GM06990 (cell line): ENCODE measurements at places on chromosomes 6 and 20.

- DNase-seq, result peak; percentile 57
Observed at GRCh38 chr6:33771146-33772081, 17.5 kb downstream of the LEMD2 start.

DNA sequence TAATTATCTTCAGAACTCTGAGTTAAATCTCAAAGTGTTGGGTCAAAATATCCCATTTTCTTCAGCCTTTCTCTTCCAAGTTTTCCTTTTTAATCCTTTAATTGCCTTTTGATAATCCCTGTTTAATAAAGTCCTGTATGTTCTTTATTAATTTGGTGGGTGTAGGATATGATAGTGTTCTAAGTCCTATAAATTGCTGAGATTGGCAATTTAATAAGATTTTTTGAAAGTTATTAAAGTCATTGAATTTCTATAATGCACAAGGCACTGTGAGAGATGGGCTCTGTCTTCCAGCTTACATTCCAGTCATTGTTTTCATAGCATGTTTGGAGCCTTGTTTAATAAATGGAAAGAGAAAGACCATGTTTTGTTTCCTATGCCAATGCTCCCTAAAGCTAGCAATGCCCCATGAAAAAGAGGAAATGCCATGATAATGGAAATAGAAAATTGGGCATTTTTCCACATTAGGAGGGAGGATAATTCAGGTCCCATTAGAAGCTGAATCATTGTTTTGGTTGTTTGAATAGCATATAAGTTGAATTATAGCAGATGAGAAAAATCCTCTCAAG lies 404.8 kb downstream of the CD109 start:
- no peak for DNase-seq

DNA sequence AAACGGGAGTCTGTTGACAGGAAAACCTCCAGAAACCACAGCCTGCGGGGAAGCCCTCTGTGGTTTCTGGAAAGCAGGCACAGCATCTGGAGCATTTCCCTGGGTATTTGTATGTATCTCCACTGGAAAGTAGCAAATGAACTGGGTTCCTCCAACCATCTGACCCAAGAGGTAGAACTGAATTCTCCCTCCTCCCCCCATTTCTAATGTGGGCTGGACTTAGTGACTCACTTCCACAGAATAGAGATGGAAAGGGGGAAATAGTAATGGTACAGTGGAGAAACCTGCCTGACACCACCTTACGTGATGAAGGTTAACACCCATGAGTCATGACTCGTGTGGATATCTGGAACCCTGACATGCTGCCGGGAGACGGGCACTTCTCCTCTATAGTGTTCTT lies 51.9 kb upstream of the XRN2 start:
- DNase-seq, result no peak

DNA sequence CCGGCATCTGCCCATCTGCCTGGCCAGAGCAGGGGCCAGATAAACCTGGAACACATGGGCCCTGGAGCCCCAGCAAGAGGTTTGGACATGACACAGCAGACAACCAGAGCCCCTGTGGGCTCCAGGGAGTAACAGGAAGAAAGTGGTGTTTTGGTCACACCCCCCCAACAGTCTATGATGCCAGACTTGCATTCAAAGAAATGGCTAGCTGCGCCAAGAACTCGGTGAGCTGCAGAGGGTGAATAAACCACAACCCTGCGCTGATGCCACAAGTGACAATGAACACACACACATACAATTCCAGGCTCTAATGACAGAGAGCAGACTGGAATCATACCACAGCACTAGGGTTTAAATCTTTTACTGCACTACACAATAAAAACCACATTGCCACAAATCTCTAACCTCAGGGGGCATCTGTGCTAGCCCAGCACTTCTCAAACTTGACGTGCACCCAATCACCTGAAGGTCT lies 34.0 kb downstream of the TRERF1 start:
- no peak for DNase-seq

DNA sequence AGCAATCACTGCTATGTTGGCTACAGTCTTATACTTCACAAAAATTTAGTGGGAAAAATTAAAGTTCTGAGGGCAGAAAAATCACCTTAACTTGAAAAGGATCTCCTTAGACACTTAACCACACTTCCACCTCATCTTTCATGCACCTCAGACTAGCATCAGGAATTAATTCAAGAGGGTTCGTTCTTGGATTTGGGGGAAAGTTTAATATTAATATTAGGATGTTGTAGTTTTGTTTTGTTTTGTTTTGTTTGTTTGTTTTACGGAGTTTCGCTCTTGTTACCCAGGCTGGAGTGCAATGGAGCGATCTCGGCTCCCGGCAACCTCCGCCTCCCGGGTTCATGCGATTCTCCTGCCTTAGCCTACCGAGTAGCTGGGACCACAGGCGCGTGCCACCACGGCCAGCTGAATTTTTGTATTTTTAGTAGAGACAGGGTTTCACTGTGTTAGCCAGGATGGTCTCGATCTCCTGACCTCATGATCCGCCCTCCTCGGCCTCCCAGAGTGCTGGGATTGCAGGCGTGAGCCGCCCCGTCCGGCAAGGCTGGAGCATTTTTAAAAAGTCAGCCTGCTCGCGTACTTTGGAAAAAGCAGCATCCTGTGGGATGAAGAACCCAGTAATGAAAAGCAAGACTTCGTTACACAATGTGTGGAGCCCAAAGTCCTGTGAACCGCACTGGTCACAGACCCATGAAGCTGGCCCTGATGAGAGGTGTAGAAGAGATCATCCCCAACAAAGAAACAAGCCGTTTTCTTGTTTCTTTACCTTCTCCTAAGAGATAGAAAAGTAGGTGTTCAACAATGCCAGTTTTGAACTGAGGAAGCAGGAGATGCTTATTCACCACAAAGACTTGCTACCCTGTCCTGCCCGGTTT lies 194.9 kb downstream of the GPX5 start:
- DNase-seq, result no peak

- DNase-seq, result no peak
Observed at GRCh38 chr20:15582146-15582760, 991.0 kb downstream of the KIF16B start.

- no peak for DNase-seq
Observed at GRCh38 chr6:134472661-134473060, 154.7 kb upstream of the SGK1 start.

DNA sequence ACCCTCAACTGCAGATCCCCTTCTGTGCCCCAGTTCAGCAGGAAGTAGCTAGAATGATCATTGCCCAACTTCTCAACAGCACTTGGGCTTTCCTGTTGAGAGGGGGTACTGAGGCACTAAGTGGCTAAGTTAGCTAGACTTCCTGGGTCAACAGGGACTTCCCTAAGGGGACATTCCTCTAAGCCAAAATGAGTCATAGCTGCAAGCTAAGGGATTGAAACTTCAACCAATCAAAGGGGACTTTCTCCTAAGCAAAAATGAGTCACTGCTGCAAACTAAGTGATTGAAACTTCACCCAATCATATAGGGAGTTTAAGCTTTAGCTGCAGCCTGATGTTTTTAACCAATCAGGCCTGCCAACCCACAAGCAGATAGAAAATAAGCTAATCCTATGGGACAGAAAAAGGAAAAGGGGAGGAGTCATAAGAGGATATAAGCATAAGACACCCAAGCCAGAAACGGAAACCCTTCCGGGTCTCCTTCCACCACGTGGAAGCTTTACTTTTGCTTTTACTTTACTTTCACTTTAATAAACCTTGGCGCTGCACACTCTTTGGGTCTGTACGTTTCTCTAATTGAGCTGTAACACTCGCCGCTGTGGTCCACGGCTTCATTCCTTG lies 659.0 kb upstream of the HS3ST5 start:
- DNase-seq, result no peak

DNA sequence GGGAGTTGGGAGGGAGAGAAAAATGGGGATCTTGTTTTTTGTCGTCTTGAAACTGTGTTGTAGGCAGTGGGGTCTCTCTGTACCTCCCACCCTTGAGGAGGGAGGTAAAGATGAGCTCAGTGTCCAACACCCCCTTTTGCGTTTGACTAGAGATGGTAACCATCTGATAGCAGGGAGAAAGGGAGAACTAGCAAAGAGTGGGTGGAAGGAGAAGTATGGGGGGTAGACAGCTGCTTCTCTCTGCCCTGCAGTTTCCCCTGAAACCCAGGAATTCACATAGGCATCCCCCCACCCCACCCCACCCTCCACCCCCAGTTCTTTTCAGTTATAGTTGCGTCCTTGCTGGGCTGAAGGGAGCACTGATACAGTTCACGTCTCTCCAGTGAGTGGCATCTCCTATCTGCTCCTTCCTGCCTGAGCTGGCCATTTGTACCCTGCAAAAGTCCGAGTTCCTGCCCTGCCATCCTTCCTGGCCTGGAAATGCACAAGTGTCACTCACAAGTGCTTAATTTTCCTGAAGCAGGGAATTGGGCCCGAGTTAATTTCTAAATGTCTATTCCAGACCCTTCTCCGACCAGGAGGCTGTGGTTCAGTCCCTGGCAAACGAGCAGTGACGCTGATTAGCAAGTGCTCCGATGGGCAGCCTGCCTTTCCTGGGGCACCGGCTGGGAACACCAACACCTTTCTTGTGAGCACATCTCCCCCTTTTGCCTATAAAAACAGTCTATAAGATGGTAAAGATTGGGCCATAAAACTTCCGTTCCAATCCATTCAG lies 1.5 kb downstream of the SIRPA start:
- no peak for DNase-seq

DNA sequence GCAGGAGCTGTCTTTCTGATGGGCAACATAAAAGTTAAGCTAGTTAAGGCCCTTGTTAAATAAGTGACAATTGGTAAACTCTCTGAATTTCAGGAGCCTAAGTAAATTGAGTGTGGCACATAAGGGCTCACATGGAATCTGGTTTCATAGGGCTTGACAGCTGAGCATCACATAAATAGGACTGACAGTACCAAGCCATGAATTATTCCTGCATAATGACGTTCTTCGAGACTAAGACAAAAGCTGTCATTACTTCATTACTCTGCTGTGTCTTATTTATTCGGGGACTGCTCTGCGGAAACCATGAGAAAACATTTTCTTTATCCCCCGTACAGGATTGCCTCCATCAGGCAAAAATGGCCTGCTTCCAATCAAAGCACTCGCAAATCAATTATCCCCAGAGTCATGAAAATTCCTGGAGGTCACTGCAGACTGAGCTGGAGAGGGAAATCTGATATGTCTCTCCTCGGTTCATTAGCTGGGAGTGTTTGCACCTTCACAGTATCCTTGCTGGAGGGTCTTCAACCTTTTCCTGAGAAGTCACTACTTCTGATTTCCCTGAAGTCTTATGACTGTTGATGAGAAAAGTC lies 311.4 kb downstream of the CDH26 start:
- DNase-seq, result no peak

DNA sequence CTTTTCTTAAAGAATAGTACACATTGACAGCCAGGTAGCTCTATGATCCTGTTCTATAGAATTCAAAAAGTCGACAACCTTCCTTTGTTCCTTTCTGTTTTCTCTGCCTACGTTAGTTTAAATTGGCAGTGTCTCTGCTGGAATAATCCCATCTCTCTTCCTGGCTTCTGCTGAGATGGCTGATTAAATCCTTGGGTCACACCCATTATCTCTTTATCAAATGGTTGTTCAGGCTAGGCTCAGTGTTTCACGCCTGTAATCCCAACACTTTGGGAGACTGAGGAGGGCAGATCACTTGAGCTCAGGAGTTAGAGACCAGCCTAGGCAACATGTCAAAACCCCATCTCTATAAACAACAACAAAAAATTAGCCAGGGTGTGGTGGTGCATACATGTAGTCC lies 44.4 kb downstream of the HFE start:
- DNase-seq, result no peak

- no peak for DNase-seq
Observed at GRCh38 chr6:37709250-37709931, 11.7 kb upstream of the MDGA1 start.

DNA sequence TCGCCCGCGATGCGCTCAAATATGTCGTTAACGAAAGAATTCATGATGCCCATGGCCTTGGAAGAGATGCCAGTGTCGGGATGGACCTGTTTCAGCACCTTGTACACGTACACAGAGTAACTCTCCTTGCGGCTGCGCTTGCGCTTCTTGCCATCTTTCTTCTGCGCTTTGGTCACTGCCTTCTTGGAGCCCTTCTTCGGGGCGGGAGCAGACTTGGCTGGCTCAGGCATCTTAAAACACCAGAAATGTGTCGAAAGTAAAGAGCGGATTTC lies 36.4 kb downstream of the HFE start:
- DNase-seq, result peak; percentile 90

DNA sequence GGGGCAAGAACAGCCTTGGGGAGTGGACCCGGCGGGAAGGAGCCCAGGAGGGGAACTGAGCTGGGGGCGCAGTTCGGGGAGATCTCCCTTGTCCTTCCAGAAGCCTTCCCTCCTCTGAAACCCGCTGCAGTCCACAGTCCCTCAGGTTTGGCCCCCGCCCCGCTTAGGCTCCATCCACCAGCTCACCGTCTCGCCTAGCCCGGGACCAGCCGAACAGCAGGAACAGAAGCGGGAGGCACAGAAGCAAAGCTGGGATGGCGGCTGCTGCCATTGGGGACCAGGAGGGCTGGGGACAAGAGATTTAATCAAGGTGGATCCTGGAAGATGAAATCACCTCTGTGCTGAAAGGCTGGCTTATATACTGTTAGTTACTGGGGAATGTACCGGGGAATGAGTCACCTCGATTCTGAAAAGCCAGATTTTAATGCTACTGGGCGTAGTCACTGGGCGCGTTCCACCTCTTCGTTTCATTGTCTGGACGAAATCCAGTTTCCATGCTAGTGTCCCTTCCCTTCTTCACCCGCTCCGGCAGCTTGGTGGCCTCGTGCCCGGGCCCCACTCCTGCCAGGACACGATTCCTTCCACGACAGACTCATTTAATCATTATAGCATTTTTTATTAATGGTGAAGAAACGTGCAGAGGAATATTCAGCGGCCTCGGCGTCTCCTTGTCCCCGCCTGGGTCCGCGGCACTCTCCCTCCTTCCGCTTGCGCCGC lies at the start of gene RAET1L:
Gene RAET1L (minus strand): TSS at position 332 of the 717 bp plus-strand sequence. CDS start 61 bp downstream, at position 271.
- no peak for DNase-seq

DNA sequence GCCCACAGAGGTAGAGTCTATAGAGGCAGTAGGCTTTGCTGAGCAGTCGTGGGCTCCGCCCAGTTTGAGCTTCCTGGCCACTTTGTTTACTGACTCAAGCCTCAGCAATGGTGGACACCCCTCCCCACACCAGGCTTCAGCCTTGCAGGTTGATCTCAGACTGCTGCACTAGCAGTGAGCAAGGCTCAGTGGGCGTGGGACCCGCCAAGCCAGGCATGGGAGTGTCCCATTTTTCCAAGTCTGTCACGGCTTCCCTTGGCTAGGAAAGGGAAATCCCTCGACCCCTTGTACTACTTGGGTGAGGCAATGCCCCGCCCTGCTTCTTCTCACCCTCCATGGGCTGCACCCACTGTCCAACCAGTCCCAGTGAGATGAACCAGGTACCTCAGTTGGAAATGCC lies 135.3 kb upstream of the NT5E start:
- no peak for DNase-seq

DNA sequence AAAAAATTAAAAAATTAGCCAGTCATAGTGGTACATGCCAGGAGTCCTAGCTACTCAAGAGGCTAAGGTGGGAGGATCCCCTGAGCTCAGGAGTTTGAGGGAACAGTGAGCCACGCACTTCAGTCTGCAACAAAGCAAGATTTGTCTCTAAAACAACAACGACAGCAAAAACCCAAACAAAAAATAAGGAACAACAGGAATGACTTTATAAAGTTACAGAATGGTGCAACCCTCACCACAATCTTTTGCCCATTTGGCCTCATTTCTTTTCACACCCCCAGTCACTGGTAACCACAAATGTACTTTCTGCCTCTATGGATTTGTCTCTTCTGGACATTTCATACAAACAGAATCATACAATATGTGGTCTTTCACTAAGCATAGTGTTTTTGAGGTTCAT lies 16.7 kb upstream of the ZFAND3 start:
- DNase-seq, result no peak
